ENCODE measurements at places on chromosomes 7 and 10.

- DNase-seq, result no peak
Observed at GRCh38 chr7:33286501-33286900, 157.1 kb downstream of the BBS9 start.

DNA sequence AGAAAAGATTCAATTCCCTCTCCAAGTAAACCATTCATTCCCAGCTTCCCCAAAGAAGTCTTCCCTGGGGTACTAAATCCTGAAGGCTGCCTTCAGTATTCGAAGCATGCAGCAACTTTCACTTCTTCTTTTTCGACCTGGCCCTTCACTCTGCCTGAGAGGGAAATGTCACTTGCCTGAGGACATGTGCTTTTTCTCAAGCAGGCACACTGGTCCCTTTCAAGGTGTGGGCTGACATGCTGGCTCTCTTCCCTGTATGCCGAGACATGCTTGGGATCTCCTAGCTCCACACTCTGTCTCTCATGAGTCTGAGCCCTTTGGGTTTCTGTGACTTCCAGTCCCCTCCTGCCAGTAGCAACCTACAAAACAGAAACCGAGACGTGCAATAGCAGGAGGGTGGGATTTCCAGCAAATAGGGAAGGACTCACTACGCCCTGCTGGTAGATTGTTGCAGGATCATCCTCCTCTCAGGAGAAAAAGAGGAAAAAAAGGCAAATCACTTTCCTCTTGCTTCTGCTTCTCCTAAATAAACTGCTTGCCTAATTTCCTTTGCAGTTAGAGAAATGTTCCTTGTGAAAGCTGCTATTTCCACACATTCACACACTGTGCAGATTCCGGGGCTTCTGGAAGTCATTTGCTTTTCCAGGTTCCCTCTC lies 33.5 kb downstream of the FIGNL1 start:
- DNase-seq, result no peak

GRCh38 chr7:55556031-55556430 lies 16.3 kb downstream of the VOPP1 start:
- DNase-seq, result no peak

DNA sequence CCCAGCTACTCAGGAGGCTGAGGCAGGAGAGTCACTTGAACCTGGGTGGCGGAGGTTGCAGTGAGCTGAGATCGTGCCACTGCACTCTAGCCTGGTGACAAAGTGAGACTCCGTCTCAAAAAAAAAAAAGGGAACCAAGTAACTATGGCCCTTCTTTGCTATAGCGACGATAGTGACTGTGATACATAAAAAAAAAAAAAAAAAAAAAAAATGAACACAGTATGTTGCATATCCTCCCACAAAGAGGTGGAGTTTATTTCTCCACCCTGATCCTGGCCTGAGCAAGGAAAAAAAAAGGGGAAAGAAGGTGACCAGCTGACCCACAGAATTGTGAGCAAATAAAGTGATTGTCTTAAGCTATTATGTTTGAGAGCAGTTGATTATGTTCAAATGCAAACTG lies 42.3 kb upstream of the STEAP1B start:
- no peak for DNase-seq

DNA sequence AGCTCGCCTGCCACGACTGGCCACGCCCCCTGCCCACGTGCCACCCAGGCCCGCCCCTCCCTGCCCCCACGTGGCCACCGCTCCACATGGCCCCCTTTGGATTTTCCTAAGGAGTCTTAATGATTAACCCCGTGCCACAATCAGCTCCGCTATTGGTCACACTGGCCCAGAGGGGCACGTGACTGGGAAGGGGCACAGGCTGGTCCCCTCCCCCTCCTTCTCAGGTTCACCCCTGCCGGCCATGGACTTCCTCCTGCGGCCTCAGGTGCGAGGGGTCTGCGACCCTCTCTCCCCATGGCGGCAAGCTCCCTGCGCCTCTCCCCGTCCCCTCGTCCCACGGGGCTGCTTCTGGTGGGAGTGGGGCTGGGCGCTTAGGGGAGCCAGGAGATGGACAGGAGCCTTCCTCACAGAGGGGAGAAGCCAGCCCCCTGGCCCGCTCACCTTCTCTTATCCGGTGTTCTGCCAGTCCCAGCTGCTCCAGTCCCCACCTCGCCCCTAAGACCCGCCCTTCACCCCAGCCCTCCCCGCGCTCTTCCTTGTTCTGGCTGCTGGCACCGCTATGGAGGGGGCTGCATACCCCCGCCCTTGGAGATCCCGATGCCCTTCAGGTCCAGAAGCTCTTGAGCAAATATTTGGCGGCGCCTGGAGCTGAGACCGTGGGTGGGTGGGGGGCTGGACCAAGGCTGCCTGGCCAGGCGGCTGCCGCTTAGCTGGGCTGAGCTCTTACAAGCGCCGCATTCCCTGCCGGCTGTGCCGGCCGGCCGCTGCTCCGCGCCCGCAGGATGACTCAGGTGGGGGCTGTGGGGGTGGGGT lies 3.2 kb downstream of the SLC4A2 start:
- no peak for DNase-seq

DNA sequence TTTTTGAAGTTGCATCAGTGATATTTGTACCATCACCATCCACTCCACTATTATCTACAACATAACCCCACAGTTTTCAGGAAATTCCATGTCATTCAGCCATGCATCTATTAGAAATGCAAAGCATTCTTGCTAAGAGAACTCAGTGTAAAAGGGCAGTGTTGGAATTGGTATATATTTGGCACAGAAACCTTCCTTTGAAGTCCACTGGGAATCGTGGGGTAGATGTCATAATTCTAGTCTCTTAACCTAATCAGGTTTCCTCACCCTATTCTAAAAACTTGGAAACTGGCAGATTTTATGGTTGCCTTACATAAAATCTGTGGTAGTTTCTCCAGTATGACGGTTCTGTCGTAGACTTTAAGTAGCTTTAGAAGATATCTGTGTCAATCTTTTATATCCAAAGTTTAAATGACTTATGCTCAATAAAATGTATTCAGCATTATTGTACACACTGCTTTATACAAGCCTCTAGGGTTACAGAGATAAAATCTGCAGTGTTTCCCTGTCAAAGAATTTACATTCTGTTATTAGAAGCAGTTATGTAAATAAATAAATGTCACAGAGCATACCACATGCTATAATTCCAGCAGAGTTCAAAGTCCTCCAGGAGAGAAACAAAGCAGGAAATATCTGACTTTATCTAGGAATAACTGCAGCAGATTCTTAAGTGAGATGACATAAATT lies 704.4 kb upstream of the CELF2 start:
- no peak for DNase-seq

- DNase-seq, result no peak
Observed at GRCh38 chr10:89699581-89700064, 1.8 kb upstream of the KIF20B start.

DNA sequence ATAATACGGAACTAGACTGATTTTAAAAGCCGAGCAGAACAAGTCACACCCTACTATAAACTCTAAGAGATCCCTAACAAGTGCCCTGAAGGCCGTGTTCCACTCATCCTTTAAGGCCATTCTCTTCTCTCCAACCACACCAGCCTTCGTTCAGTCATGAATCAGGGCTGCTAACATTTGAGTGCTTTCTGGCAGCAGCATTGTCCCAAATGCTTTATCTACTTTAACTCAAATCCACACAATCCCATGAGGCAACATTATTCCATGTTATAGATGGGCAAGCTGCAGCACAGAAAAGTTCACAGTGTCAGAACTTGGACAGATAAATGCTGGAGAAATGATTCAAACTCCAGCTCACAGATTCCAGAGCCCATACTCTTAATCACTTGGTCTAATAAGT lies 73.5 kb downstream of the MALSU1 start:
- DNase-seq, result no peak

DNA sequence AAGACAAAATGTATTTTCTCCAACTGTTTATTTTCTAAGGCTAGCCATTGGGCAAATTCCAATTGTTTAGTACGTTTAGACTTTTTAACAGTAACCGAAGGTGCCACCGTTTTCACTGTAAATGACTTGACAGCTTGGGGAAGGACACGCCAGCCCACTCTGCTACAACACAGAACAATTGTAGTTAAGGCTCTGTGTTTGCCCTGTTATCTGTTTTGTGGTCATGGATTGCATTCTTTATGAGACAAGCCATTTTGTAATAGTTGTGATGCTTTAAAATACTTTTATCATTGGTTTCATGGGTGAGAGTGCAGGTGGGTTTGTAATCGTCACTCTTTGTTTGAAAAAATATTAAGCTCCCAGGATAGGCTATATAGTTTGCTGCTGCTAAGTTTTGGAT lies 6.6 kb upstream of the PITRM1 start:
- no peak for DNase-seq

GRCh38 chr7:78279032-78279431 lies 480.5 kb downstream of the PHTF2 start:
- DNase-seq, result no peak

DNA sequence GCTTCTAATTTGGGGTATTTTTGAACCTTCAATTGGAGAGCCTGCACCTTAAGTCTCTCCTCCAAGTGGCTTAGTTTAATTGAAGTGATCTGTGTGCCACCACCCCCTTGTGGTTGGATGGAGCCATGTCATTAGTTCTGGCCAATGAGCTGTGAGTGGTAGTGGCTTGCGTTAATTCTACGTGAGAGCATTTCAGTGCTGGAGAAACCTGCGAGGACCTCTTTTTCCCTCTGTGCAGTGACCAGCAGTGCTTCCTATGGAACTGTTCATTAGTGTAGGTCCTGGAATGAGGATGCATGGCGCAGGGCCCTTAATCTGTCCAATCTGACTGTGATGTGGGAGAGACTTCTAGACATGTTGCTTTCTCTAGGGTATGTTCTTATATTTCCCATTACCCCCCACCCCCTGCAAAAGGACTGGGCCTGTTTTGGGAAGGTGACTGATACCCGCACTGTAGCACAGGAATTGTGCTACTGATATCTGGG lies 3.8 kb downstream of the HILPDA start:
- peak; percentile 80 for DNase-seq

- DNase-seq, result no peak
Observed at GRCh38 chr7:90618876-90619275, 22.8 kb downstream of the CDK14 start.

- no peak for DNase-seq
Observed at GRCh38 chr7:47271749-47272148, 310.2 kb downstream of the TNS3 start.

GRCh38 chr10:74099836-74100235 lies 50.8 kb downstream of the AP3M1 start:
- no peak for DNase-seq

DNA sequence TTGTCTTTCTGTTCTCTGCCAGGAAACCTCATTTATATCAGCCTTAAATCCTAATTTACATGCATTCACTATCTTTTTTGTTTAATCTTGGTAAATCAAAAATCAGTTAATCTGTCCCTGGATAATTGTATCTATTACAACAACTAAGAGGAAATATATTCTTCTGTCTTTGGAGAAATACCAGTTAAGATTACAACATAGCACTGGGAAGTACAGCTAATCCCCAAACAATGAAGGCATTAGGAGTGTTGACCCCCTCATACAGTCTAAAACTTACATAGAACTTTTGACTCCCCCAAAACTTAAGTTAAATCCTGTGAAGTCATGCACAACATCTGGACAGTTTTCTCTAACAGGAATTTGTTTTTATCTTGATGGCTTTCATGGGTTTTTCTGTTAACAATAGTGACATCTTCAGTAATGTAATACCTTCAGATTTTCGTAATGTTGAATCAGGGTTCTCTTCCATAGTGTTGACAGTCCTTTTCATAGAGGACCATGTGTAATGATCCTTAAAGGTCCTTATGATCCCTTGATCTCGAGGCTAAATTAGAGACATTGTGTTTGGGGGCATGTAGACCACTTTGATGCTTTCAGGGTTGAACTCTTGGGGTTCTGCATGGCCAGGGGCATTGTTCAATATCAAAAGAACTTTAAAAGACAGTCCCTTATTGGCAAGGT lies 24.1 kb upstream of the ABCC2 start:
- no peak for DNase-seq

- DNase-seq, result no peak
Observed at GRCh38 chr7:145378197-145378596, 542.3 kb upstream of the TPK1 start.

- DNase-seq, result no peak
Observed at GRCh38 chr10:126683466-126683865, 13.0 kb upstream of the C10orf90 start.

DNA sequence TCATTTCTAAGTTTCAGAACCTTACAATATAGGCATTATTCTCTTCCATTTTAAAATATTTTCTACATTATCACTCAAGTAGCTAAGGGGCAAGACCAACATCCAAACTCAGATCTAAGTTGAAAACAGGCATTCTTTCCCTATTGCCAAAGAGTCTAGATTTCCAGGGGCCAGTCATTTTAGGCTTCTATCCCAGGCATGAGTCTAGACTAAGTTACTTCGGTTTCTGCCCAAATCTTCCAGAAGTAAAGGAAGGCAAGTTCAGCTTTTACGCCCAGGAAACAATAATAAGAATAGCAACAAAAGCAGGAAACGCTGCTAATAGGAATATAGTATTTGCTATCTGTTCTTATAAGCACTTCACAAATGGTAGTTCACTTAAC lies 189.9 kb downstream of the DGKI start:
- DNase-seq, result no peak

DNA sequence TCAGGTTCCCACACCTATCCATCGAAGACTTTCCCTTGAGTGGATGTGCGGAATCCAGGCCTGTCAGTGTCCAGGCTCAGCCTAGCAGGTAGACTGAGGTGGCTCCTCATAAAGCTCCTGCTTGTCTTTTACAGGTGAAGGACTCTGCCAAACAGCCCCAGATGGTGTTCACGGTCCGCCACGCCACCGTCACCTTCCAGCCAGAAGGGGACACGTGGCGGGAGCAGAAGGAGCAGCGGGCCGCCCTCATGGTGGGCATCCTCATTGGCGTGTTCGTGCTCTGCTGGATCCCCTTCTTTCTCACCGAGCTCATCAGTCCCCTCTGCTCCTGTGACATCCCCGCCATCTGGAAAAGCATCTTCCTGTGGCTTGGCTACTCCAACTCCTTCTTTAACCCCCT lies 13.9 kb downstream of the HTR5A start:
- DNase-seq, result no peak

- DNase-seq, result no peak
Observed at GRCh38 chr10:18332048-18332447, 191.8 kb downstream of the CACNB2 start.

DNA sequence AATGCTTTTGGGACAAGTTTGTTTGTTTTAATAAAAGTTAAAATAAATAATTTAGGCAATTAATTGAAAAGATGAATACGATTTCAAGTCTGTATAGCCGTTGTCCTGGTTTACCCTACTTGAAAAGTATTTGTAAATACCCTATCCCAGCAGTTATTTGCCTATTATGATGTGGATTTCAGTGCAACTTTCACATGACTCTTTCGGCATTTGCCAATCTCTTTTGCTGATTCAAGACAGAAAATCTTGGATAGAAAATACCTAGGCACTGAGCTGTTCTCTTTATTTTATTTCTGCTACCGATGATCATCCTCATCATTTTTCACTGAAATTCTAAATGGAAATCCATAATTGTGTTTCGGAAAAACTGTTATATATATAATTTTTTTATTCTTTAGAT lies 125.9 kb upstream of the FZD8 start:
- DNase-seq, result no peak

- no peak for DNase-seq
Observed at GRCh38 chr10:120689777-120690529, 161.2 kb upstream of the WDR11 start.

Measured in tibial nerve (tissue), 4 donors.